Uterus (tissue), 4 donors: ENCODE measurements at places on chromosomes 2 and 18. TPM values are rescaled to one million over a fixed set of nuclear protein-coding genes. Genes with fewer than 3 reads are reported as not detected.

FSIP2 gene
- total RNA-seq = 1.9 TPM

DNER gene
- total RNA-seq = 24.7 TPM

NTSR2 gene
- total RNA-seq = not detected

CHRNG gene
- not detected for total RNA-seq

- no peak for DNase-seq
Measured at GRCh38 chr2:239829326-239829725, 195.8 kb downstream of the NDUFA10 start.

DNA sequence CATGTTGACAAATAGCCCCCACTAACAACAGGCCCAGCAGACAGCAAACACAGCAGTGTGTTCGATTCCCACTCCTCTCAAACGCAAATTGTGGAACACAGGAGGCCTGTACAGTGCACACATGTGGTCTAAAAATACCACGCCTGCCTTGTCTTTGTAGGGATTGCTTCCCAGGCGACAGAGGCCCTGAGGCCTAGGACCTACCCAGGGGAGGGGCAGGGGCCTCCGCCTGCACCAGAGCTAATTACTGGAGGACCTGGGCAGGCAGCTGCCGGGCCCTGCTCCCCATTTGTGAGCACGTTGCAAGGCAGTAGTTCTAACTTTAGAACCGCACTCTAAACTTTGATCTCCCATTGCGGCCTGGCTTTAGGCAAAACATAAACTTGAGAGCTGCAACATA lies 316.0 kb downstream of the TXNL1 start:
- DNase-seq = no peak

DNA sequence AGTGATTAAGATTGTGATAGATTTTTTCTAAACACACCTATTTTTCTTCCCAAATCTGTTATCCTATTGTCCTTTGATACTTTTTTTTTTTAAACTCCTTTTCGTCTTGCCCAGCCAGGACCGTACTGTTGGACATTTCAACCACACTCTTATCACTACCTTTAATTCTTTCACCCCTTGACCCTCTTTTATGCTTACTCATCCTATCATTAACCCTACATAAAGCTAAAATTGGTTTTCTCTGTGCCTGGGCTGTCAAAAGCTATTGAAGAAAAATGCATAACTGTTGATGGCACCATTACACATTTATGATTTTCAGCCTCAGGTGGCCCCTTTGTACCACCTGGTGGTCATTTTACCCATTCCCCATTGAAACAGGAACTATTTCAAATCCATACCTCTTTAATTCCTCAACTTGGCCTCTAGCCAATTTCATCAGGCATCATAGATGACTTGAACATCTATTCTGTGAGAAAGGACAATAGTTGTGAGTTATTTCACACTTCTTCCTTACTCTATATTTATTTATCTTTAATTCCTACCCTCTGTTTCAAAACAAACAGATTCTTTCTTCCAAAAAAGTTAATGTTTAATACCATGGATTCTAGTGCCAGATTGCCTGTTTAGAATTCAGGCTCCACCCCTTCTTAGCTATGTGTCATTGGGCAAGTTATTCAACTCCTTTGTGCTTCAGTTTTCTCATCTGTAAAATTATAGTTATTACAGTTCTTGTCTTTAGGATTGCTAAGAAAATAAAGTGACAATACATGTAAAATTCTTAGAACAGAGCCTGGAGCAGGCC lies 258.6 kb downstream of the CAMKMT start:
- DNase-seq = no peak

GRCh38 chr2:133948610-133949290 lies 305.1 kb upstream of the MGAT5 start:
- DNase-seq = no peak

GRCh38 chr18:22930089-22930713 lies 2.9 kb upstream of the RBBP8 start:
- peak; percentile 70 for DNase-seq

DNA sequence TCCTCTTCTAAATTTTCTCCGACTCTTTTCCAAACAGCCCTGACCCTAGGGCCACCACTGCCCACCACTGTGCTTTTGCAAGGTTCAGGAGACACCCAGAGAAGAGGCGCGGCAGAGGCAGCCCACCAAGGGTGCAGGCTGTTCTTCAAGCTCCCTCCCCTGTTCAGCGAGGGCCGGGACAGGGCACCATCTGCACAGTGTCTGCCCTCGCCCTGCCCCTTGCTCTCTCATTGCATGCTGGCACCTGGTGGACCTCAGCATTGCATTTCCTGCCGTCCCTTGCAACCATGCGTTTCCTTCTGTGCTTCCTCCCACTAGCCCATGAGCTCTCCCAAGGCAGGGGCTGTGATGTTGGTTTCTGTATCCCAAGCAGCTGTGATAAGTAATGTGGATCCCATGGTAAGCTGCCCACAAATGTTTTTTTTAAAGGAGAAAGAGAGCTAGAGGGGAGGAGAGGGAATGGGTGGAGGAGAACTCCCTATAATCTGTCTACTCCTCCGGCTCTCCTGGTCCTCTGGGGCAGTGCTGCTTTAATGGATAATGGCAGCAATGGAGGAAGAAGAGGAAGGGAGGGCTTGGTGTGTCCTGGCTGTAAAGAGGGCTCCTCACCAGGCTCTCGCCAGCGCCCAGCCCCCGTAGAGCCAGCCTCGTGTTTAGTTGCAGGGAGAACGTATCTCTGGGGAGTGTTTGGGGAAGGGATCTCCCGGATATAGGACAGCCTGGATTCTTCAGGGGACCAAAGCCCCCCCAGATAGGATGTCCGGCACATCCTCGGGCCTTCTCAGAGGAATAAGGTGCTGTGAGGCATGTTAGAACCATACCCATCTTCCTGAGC lies 15.6 kb upstream of the YWHAQ start:
- DNase-seq = no peak

DNA sequence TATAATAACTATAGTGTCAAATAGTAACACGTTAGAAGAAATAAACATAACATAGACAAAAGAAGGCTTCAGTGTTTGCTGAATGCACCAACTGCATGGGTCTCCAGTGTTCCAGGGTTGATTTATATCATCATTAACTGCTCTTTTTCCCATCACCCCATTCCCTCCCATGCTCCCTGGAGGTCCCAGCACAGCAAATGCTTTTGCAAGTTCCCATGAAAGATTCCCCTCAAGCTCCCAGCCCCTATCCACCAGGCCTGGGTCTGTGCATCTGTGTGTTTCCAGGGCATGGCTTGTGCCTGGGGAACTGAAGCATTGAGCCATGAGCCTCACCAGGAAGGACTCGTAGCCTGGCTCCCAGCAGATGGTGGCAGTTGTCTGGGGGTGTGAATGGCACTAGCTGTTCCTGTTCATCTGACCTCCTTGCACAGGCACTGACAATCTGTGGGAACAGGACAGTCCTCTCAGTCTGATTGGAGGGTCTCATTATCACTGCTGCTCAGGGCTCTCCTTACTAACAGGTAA lies 164.6 kb upstream of the RMP24 start:
- DNase-seq = no peak

DNA sequence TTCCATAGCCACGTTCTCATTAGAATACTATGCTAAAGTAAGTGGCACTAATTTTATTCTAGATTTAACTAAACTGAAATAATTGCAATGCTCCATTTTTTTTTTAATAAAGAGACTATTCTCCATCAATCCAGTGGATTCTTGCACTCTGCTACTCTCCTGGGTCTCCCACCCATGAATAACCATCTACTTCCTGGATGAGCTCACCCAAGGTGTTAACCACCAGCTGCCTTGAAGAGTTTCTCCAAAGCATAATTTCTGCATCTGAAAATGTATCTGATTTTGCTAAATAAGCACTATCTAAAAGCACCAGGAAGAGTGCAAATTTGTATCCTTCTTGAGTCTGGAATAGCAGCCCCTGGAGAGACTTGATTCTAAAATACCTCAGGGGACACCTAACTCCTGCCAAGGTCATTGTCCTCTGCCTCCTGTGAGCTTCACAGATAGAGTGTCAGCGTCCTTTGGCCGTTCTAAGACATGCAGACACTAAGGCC lies 41.6 kb upstream of the SH3BP4 start:
- DNase-seq = no peak

DNA sequence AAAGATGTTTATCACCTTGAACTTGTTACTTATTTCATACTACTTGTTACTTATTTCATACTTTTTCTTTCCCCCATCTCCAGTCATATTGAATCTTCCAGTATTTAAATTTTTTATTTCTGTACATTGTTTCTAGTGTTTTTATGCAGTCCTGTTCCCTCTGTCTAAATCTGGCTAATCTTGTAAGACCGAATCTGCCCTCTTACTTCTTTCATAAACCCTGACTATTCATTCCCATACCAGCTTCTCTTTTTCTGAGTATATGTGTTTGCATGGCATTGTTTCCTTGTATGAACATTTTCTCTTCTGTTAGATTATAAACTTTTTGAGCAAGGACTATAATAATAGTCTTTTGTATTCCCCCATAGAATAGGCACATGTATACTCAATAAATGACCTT lies 131.7 kb downstream of the TAF4B start:
- DNase-seq = no peak
